ENCODE measurements at places on chromosomes 11 and 22.

DNA sequence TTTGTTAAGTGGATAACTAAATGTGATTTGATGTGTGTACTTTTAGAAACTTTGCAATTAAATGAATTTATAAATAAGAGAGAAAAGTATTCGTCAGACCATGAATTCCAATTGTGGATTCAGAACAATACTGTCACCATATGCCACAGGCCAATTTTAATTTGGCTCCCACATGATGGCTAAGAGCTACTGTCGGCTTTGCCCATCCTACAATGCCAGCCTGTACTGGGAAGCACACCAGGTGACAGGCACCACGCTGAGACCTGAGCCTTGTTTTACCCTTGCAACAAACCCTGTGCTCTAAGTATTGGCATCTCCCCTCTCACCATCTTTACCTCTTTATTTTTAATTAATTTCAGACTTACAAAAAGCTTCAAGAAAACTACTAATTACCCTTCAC, 14.0 kb downstream of the RAB30 start:
- no peak for DNase-seq

- DNase-seq = no peak
These were observed 585 bp downstream of the THYN1 start for GRCh38 chr11:134252346-134253187.

DNA sequence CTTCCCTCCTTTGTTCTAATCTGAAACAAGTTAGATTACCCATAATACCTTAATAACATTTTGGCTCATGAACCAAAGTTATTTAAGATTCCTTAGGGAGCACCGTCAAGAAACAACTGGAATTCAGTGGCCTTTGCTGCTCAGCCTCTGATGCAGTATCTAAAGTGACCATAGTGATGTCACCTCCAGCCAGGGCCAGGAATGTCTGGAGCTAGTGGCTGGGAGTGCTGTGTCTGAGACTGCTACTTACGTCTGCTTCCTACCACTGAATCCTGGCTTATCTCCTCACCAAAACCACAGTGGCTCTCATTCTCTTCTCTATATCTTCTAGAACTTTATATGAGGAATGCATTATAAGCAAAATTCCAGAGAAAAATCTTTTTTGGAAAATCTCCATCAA, 658.0 kb downstream of the DLG2 start:
- DNase-seq = no peak

- no peak for DNase-seq
These were observed 11.6 kb downstream of the TMEM132A start for GRCh38 chr11:60935676-60936442.

DNA sequence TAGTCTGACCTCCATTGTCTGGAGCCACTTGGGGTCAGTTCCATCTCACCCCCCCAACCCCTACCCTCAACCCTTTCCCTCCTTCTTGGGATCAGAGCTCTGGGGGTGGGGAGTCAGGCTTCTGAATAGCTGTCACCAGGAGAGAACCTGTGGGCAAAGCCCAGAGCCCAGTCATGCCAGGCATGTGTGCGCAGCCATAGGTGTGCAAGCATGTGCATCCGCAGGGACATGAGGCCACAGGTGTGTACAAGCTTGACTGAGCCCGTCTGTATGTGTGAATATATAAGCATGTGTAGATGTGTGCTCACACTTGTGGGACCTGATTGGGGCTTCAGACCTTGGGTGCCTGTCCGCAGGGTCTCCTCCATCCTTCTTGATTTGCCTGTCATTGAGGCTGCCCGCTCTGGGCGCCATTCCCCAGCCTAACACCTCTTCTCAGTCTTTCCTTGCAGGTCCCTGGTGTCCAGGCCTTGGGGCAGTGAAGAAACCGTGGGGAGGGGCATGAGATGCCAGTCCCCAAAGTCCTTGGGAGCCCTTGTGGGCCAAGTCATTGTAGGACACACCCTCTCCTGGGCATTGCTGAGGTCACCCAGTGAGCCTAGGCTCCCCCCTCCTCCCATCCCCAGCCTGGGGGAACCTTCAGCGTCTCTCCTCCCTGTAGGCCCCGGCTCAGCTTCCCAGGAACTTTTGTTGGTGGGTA, 9.0 kb downstream of the ATG16L2 start:
- DNase-seq = no peak

Data from stimulated activated CD4-positive, alpha-beta T cell treated with anti-CD3 and anti-CD28 coated beads, Interleukin-15, amount 100 ng/mL, for 48 hours (primary cell).